Mammary epithelial cell (primary cell): ENCODE measurements at places on chromosomes 4 and X. TPM values are rescaled to one million over a fixed set of nuclear protein-coding genes. Genes with fewer than 3 reads are reported as not detected.

DNA sequence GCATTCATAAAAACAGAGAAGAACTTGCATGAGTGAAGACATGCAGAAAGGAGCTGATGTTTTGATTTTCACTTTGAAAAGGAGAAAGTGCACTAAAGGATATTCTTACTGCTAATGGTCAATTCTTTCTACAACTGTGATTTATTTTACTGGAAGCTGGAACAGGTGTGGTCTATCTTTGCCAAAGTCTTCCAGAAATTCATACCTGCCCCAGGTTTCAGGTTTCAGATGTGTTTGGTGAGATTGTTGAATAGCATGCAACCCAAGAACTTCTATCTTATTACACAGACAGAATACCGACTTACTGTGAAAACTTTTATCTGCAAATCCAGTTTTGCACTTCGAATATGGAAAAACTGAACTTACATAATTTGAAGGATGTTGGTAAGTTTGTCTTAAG lies 388.3 kb downstream of the PDGFC start:
- DNase-seq: no peak

- no peak for DNase-seq
Measured at GRCh38 chr4:143083756-143084472, 100.8 kb upstream of the USP38 start.

DNA sequence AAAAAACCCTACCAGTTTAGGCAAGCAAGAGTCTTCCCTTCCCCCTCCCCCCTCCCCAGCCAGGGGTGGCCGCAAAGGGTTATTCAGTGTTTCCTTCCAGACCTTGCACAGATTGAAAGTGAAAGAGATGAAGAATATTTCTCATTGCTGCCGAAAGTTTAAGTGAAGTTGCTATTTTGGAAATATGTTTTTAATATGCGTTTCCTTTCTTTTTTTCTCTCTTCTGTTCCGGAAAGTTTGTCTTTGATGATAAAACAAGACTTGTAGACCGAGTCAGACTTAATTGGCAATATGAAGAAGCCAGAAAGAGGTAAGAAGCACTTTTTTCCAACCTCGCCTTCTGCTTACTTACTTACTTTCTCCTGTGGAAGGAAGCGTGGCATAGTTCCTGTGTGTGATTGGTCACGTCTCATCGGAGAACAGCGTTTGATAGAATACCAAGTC lies 58.5 kb upstream of the CLCN4 start:
- DNase-seq: no peak

GRCh38 chr4:122702939-122703338 lies 29.6 kb upstream of the BBS12 start:
- DNase-seq: no peak

The CXCL1 gene
- 11.7 TPM for total RNA-seq

- peak; percentile 7 for DNase-seq
Measured at GRCh38 chr4:75289914-75290582, 224.2 kb downstream of the RCHY1 start.

DNA sequence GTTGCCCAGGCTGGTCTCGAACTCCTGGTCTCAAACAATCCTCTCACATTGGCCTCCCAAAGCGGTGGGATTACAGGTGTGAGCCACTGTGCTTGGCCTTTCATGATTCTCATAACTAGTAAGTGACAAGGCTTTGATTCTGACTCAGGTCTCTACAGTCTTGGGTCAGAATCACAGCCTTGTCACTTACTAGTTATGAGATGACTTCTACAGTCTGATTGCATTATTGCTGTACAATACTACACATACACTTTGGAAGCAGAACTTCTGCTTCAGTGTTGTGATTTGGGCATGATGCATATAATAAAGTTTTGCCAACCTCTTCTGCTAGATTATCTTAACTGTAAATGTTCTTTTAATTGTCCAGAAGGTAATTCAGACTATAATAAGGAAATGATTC lies 123.3 kb downstream of the KDM6A start:
- DNase-seq: no peak

- no peak for DNase-seq
Measured at GRCh38 chr4:4792466-4792865, 67.0 kb upstream of the MSX1 start.

The SH3BGRL gene
- 107 TPM for total RNA-seq

The SPANXN4 gene
- not detected in 2 replicates for total RNA-seq

GRCh38 chr4:8516996-8517550 lies 63.1 kb upstream of the GPR78 start:
- DNase-seq: no peak

DNA sequence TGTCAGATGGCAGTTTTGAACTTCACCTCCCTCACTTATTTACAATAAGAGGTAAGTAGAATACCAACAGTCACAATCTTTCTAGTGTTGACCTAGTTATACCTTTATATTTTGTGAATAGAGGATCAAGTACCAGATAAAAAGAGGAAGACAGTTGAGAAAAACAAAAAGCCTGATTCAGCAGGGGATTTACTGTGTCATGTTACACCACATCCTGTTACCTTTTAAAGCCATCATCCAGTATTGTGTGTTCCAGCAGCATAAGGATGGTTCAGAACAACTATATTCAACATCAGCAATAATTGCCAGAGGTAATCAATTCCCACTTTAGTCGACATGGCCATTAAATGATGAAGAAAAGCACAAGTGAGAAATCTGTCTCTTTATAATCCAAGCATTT lies 21.3 kb upstream of the CXCL6 start:
- peak; percentile 71 for DNase-seq

DNA sequence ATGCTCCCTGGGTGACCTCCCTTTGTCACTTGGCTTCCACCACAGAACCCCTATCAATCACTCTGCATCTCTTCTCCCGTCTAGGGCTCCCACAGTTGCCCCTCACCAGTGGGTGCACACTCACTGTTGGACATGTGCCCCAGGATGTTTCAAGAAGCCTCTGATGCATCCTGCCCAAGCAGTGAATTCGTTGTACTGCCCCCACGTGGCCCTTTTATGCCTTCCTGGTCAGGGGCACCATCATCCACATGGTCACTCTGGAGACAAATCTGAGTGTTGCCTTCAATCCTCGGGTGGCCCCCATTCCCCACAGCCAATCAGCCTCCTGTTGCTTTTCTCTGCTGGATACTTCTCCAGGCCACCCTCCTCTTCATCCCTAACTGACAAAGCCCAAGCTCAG lies 12.2 kb downstream of the ITIH6 start:
- DNase-seq: no peak

DNA sequence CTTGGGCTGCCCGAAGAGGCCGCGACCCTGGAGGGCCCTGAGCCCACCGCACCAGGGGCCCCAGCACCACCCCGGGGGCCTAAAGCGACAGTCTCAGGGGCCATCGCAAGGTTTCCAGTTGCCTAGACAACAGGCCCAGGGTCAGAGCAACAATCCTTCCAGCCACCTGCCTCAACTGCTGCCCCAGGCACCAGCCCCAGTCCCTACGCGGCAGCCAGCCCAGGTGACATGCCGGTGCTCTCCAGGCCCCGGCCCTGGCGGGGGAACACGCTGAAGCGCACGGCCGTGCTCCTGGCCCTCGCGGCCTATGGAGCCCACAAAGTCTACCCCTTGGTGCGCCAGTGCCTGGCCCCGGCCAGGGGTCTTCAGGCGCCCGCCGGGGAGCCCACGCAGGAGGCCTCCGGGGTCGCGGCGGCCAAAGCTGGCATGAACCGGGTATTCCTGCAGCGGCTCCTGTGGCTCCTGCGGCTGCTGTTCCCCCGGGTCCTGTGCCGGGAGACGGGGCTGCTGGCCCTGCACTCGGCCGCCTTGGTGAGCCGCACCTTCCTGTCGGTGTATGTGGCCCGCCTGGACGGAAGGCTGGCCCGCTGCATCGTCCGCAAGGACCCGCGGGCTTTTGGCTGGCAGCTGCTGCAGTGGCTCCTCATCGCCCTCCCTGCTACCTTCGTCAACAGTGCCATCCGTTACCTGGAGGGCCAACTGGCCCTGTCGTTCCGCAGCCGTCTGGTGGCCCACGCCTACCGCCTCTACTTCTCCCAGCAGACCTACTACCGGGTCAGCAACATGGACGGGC lies 579 bp downstream of the ABCD1 start:
- DNase-seq: no peak

DNA sequence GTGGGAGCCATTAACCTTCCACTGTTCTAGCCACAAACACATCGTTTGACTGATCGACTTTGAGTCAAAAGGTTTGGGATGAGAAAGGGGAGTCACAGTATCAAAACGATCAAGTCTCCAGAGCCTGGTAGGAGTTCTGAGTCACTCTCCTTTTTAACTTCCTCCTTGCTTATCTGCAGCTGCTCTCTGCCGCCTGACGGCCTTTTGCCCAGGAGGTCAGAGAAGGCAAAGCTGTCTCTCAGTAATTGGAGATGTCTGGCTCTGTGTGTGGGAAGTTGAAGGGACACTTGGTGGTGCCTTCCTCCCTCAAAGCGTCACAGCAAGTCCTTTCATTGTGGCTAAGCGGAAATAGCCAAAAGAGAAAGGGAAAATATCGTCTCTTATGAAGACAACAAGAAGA lies 63.1 kb downstream of the ANOS1 start:
- no peak for DNase-seq

GRCh38 chr4:83342476-83342875 lies 7.8 kb upstream of the HPSE start:
- no peak for DNase-seq

The GPM6B gene
- 2.4 and 4.0 TPM in 2 replicates for total RNA-seq

- DNase-seq: no peak
Measured at GRCh38 chrX:99468993-99469392, 941.1 kb downstream of the PCDH19 start.

DNA sequence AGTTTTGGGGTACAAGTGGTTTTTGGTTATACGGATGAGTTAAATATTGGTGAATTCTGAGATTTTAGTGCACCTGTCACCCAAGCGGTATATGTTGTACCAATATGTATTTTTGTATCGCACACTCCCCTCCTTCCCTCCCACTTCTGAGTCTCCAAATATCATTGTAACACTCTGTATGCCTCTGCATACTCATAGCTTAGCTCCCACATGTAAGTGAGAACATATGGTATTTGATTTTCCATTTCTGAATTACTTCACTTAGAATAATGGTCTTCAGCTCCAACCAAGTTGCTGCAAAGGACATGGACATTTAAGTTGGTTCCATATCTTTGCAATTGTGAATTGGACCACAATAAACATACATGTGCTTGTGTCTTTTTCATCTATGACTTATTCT lies 103.0 kb upstream of the ADAMTS3 start:
- DNase-seq: no peak
